ENCODE measurements at places on chromosomes 4 and X.
A peak's percentile ranks its signal among the peaks of the same experiment; 100 is the strongest.

GRCh38 chr4:56106180-56107147, 157.7 kb downstream of the CEP135 start:
- no peak for DNase-seq

- DNase-seq: no peak
Observed at GRCh38 chr4:136838607-136839006, 693.7 kb downstream of the PCDH18 start.

GRCh38 chrX:4151798-4152197, 438.3 kb upstream of the PRKX start:
- no peak for DNase-seq

DNA sequence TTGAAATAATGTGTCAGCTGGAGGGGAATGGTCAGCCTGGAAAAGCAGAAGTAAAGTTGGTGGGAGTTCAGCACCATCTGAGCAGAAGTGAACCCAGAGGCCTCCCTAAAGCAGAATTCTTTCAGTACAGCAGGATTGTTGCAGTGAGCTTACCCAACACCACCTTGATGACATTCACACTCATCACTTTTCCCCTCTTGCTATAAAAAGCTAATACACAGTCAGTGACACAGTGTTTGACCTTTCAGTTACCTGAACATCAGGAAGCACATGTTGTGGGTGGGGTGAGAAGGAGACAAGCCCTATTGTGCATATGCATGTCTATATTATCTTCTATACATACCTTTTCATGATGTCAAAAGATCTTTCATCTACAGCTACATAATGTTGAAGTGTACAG, 624.7 kb upstream of the ZFP42 start:
- DNase-seq: no peak

GRCh38 chr4:69823481-69824186, 36.3 kb downstream of the SULT1E1 start:
- peak; percentile 6 for DNase-seq

- DNase-seq: no peak
Observed at GRCh38 chrX:41192880-41193279, 107.6 kb downstream of the USP9X start.

DNA sequence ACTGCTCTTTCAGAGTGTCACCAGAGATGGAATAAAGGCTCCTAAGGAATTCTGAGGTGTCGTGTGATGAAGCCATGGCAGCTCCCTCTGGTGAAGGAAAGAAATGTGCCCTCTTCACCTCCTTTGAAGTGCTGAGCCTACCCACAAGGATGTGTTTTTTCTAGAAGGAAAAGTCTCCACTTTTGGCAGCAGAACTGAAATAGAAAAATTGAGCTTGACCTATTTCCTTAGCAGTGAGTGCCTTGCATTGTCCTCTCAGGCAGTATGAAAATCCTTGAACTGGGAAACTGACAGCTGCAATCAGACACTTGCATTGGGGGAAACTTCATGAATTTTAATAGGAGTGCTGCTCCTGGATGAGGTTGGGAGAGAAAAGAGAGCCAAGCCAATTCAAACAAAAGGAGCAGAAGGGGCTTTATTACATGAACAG, 95.2 kb downstream of the DCLK2 start:
- DNase-seq: no peak

Measured in NCI-H460 (cell line).